ENCODE measurements at places on chromosomes 11 and 22. TPM values are rescaled to one million over a fixed set of nuclear protein-coding genes. Genes with fewer than 3 reads are reported as not detected.

DNA sequence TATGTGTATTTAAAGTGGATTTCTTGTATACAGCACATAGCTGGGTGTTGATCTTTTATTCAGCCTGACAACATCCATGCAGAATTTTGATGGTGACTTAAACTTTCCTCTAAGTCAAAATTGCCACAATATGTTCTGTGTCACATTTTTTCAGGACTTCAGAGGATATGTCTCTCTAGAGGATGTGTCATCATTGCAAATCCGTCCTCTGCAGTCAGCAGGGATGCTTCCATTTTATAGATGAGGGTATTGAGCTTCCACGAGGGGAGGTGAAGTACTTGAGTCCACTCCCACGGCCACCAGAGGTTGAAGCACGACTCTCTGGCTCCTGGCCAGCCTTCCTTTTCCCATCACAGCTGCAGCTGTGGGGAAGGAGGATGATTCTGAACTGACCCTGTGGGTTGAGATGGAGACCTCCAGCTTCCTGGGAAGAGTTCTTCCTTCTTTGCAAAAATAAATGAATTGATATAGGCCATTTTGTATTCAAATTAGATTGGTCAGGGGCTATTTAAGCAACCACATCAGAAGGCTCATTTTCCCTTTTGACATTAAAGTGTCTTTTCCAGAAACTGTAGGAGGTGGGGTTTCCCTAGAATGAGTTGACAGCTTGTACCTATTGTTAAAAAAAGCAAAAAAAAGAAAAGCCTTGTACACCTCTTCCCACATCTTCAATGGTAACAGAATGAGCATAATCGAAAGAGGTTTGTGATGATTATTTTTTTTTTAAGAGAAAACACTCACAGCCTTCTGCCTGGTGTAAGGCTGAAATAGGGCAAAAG lies 55.2 kb upstream of the MYEOV start:
- no peak for DNase-seq

- no peak for DNase-seq
These were observed 51.5 kb upstream of the POU2AF2 start for GRCh38 chr11:111193924-111194490.

GRCh38 chr11:109929308-109929707 lies 163.9 kb upstream of the ZC3H12C start:
- no peak for DNase-seq

- no peak for DNase-seq
These were observed 85.0 kb downstream of the CABIN1 start for GRCh38 chr22:24095826-24096757.

- DNase-seq = no peak
These were observed 219.4 kb downstream of the DBX1 start for GRCh38 chr11:19940831-19941230.

DNA sequence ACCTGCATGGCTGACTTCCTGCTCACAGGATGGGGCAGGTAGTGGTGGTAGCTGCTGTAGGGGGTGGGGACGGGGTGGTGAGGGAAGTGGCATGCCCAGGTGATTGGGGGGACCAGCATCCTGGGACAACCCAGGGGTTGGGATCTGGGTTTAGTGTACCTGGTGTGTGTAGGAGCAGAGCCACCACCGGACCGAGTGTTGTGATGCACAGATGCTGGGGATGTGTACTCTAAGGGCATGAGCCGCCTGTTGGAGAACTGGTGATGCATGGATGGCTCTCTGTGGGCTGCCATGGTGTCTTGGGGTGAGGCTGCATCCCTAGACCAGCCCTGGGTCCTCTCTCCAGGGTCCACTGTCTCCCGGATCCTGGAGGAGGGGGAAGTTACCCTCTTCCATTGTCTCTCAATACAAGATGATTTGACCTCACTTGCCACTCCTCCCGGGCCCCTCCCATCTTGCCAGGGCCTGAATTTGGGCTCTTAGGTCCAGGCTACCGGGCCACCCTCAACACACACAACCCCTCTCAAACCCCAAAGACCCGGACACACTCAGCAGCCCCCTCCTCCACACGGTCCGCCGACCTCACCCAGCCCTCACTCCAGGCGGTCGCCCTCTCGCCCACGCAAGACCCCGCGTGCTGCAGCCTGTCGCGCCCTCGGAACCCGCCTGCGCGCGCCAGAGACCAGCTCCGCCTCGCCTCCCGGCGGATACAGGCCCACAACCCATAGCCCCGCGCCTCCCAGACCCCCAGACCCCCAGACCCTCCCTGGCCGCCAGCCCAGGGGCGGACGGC lies 619 bp downstream of the LRRC75B start:
- DNase-seq = peak; percentile 56

DNA sequence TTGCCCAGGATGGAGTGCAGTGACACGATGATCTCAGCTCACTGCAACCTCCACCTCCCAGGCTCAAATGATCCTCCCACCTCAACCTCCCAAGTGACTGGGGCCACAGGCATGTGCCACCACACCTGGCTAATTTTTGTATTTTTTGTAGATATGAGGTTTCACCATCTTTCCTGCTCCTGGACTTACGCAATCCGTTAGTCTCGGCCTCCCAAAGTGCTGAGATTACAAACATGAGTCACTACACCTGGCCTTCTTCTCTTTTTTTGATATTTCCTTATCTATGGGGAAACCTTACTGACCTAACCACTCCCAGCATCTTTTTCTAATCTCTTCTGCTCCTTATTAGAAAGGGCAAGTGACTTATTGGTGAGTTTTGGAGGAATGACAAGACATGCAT lies 121.7 kb upstream of the CHORDC1 start:
- DNase-seq = no peak

- peak; percentile 35 for DNase-seq
These were observed 18.1 kb downstream of the SMARCB1 start for GRCh38 chr22:23804781-23805291.

DNA sequence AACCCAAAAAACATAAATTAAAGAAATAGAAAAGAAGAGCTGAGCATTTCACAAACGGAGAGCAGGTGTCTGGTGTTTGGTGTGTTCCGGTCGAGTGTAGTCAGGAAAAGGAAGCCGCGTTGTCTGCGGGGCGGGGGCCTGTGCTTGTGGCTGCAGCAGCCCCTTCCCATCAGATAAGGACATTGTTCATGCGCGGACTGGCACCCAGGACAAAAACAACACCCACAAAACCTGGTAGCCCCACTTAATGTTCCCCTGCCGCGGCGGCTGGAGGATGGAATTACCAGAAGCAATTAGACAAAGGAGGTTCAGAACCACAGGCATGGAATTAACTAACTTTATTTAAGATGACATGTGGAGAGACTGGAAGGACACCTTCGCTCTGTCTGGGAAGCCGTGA lies 29.9 kb downstream of the KRTAP5-5 start:
- no peak for DNase-seq

- no peak for DNase-seq
These were observed 146.5 kb downstream of the GRIK4 start for GRCh38 chr11:120658071-120658423.

GRCh38 chr11:34353881-34354280 lies 3.9 kb downstream of the ABTB2 start:
- no peak for DNase-seq

GRCh38 chr11:129932381-129933067 lies 37.1 kb upstream of the NFRKB start:
- DNase-seq = no peak

DNA sequence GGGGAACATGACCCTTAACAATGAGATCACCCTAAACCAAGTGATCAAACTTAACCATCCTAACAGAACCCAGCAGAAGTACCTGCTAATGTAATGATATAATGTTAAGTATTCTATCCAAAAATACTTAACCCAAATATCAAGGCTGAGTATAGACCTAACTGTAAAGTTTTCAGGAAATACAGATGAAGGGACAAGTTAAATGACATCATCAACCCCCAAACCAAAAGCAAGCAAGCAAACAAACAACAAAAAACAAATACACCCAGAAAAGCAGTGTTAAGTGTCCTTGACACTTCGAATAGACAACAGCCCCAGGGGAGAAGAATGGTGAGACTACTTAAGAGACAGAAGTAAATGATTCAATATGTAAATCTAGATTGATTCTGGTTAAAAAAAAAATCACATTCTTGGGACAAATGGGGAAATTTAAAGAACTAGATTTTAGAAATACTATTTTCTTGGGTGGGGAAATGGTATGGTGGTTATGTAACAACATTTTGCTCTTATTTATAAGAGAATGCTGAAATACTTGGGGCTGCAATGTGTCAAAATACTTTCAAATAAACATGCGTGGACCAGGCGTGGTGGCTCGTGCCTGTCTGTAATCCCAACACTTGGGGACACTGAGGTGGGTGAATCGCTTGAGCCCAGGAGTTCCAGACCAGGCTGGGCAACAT lies 2.5 kb downstream of the CSTF3 start:
- DNase-seq = no peak

GRCh38 chr11:92826136-92826535 lies 143.3 kb upstream of the MTNR1B start:
- no peak for DNase-seq

- no peak for DNase-seq
These were observed 28.1 kb upstream of the ACAT1 start for GRCh38 chr11:108093128-108093904.

DNA sequence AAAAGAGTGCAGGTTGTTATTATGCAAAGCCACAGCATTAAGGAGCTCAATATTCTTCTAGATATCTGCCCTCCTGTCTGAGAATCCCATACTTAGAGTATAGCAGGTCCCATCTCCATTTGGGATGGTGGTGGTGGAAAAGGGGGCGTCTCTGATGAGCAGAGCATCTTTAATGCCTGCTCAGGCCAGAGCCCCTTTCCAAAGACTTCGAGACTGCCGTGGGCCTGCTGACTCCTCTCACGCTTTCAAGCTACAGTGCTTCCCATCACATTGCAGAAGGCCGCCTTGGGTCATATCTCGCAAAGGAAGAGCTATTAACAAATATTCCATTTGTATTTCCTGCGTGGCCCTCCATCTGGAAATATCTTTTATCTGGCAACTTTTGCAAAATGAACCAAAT lies 10.9 kb downstream of the LMO2 start:
- DNase-seq = no peak

- DNase-seq = no peak
These were observed 663.2 kb downstream of the CNTN5 start for GRCh38 chr11:99683933-99684332.

- DNase-seq = no peak
These were observed 6.4 kb downstream of the ENDOD1 start for GRCh38 chr11:95095858-95096587.

Gene TESMIN
- 0.10 TPM for polyA plus RNA-seq

- DNase-seq = peak; percentile 73
These were observed 15.2 kb downstream of the PRR33 start for GRCh38 chr11:1876361-1877063.

GRCh38 chr11:86143087-86144030 lies 74.5 kb upstream of the PICALM start:
- no peak for DNase-seq

Gene DGAT2
- polyA plus RNA-seq = 0.41 TPM

GRCh38 chr11:22244986-22245592 lies 52.2 kb downstream of the ANO5 start:
- DNase-seq = peak; percentile 56

Gene TTLL12
- 13.6 TPM for polyA plus RNA-seq

- peak; percentile 64 for DNase-seq
These were observed 12.0 kb downstream of the KCNQ1OT1 start for GRCh38 chr11:2687782-2688191.

DNA sequence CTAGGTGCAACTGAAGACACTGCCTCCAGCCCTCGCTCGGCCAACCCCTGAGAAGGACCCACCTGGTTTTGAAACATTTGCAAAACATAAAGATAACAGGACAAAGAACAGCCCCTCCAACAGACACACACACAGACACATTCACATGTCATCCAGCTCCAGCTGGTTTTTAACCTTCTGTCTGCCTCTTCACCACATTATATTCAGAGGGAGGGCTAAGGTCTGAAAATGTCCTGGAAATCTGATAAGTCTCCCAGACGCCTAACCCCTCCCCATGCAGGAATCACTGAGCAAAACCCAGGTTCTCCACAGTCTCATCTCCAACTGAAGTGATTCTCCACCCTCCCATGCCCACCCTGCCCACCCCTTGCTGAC lies 29.4 kb downstream of the PACSIN2 start:
- DNase-seq = no peak

DNA sequence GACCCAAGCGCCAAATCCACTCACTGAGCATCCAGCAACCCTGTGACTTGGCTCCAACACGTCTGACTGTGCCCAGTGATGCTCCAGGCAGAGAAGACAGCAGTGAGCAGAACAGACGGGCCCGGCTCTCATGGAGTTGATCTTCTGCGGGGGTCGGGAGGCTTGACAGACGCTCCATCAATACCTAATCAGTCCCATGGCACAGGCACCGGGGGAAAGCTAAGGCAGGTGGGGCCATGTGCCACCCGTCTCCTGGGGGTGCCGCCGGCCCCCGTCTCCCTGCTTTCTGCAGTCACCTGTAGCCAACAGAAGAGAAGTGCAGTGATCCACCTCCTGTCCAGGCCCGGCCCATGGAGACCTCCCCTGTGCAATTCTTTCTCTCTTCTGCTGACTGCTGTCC lies 47.5 kb downstream of the LINC01488 start:
- DNase-seq = peak; percentile 61

Gene SMIM35
- polyA plus RNA-seq = not detected

DNA sequence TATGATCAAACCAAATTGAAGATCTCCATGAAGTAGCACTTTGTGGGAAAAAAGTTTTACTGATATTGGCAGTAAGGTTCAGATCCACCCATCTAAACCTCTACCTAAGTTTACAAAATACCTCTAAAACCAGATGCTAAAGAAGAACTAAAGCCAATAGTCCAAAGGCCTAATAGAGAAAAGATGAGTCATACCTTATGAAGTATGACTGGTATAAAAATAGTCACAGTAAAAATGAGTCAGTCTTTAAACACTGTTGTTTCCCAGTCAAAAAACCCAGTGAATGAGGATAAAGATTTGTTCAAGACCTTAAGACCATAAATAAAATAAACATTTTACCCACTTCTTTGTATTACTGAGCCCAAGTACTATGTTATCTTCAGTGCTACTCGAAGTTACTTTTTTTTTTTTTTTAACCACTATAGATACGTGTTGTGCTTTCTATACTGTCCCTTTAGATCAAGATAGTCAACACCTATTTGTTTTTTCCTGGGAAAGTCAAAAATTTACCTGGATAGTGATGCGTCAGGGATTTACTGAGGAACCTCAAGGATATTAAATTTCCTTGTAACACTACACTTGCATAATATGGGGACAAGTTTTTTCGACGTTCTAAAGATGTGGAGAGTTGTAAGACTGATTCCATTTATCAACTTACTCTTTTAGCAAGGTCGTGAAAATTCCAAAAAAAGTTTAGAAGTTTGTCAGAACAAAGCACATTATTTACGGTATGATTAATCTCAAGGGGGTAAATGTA lies 87.3 kb downstream of the CCDC73 start:
- DNase-seq = no peak

DNA sequence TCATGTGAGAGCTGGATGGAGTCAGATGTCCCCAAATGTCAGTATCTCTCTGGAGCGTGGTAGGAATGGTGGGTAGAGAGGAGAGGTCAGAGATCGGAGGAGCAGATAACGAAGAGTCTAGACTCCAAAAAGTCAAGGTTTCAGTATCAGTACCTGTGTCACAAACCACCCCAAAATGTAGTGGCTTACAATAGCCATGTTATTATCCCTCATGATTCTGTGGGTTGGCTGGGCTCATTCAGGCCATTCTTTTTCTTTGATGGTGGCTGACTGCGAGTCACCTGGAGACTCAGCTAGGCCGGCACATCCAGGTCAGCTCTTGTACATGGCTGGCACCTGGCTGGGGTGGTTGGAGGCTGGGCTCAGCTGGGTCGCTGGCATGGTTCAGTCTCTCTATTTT lies 7.3 kb upstream of the SSTR3 start:
- DNase-seq = no peak

- DNase-seq = no peak
These were observed 234.9 kb upstream of the CADM1 start for GRCh38 chr11:115739146-115739545.

Data from aorta (tissue), 5 donors.